Activated gamma-delta T cell (primary cell): ENCODE measurements at places on chromosomes 13 and 19.

GRCh38 chr19:39531834-39532232 is 819 bp downstream of the EID2B start:
- no peak for DNase-seq

- DNase-seq = no peak
These were observed 200.9 kb upstream of the MIR17HG start for GRCh38 chr13:91146601-91147000.

- DNase-seq = no peak
These were observed 498.9 kb upstream of the SLITRK5 start for GRCh38 chr13:87172166-87172835.

DNA sequence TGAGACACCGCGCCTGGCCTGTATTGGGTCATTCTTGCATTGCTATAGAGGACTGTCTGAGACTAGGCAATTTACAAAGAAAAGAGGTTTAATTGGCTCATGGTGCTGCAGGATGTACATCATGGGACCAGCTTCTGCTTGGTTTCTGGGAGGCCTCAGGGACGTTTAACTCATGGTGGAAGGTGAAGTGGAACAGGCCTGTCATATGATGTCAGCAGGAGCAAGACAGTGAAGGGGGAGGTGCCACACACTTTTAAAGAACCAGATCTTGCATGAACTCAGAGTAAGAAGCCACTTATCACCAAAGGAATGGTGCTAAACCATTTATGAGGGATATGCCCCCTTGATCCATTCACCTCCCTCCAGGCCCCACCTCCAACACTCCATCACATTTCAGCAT is 18.7 kb downstream of the CARD8 start:
- no peak for DNase-seq

DNA sequence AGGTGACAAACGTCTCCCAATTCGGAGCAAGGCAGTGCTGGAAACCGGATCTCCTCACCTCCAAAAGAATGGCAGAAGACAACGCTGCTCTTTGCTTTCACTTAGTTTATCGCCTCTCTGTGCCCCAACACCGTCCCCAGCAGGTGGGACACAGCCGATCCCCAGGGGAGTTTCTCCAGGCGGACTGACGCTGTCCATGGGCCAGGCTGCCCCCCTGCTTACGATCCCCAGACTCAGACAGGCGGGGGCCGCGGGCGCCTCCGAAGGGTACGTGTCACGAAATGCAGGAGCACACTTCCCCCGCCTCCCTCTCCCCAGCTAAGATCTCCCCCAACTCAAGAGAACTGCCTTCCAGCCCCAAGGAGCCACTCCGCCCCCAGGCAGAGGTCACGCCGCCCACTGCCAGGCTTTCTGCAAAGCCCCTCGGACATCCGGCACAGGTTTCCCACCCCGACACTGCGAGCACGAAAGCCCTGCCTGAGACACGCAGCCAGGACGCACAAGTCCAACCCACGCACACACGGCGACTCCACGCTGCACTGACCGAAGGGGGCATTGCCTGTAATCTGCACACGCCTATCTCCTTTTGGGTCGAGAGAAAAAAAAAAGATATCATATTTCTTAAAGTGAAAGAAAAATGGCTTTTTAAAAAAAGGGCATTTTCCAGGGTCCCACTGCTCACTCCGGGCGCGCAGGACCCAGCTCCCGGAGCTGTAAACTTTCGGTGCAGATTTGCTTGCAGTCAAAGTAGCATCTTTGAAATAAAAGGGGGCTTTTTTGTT is 2.0 kb downstream of the SPRY2 start:
- DNase-seq = peak; percentile 18

DNA sequence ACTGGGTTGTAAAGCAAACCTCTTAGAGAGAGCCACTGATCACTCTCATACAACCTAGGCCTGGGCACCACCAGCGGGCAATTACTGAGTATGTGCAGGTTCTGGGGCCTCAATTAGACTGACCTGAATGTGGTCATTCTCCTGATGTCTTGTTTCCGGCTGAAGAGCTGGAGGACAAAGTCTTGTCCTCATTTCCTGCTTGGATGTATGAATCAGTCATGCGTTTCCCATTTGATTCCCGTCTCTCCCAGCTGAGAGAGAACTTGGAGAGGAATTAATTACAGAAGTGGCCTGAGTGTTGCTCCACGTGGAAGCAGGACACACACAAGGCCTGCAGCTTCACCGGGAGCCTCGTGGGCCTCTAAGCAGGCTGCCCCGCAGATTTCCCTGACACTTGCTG is 799.3 kb upstream of the ARGLU1 start:
- no peak for DNase-seq

DNA sequence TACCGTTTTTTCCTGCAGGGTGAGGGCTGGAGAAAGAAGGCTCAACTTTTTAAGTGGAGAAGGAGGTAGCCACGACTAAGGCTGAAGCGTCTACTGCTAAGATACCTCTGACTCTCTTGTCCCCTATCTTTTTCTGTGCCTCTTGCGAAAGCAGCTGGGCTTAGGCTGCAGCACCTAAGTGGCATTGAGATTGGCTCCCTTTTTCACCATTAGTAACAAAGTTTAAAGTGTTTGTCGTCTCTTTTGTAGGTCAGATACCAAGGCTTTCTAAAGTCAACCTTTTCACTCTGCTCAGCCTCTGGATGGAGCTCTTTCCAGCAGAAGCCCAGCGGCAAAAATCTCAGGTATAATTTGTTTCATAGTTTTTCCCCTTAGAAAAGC is 887 bp downstream of the CDADC1 start:
- DNase-seq = no peak

GRCh38 chr19:17340871-17341357 is 3.6 kb downstream of the GTPBP3 start:
- no peak for DNase-seq

DNA sequence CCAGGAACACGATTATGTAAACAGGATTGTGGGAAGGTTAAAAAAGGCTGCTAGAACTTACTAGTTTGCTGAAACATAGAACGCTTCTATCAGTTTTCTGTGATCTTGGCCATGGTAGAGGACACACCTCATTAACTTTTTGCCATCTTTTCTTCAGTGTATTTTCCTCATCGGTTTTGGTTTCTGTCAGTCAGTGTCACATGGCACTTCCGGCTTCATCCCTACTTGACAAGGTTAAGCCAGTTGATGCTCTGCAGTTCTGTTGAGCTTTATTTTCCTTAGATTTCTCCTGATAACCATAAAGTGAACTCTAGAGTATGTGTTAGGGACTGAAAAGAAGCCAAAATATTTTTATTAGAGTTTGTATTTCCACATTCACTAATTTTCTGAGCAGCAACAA is 147.5 kb downstream of the NDFIP2 start:
- no peak for DNase-seq

DNA sequence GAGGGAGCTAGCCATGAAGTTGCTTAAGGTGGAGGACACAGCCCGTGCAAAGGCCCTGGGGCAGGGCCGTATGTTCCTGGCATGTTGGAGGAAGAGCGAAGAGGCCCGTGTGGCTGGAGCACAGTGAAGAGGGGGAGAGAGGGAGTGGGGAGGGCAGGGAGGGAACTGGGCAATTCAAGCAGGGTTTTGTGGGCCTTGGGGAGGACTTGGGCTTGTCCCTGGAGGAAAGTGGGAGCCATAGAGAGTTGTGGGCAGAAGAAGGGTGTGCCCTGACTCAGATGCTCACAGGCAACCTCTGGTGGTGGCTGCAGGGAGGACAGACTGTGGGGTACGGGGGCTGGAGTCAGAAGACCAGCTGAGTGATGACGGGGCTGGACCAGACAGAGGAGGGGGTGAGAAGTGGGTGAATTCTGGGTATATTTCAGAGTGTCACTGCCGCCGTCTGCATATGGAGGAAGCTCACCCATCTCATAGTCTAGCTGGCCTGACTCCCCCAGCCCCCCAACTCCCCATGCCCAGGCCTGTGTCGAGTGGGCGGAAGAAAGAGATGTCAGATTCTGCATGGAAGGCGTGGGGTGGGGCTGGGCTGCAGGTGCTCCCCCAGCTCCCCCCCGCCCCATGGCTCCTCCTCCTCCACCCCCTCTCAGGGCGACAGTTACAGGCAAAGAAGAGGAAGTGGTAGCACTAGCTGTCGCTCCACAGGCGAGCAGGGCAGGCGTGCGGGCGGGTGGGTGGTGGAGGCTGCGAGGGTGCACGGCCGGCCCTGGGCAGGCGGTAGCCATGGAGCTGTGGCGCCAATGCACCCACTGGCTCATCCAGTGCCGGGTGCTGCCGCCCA is at the start of gene VAV1:
VAV1 (plus strand) TSS at position 681 of the 838 bp plus-strand sequence; CDS start at position 781, 100 bp downstream.
- peak; percentile 73 for DNase-seq

GRCh38 chr19:38337360-38337653 is 1.7 kb downstream of the CATSPERG start:
- DNase-seq = no peak

DNA sequence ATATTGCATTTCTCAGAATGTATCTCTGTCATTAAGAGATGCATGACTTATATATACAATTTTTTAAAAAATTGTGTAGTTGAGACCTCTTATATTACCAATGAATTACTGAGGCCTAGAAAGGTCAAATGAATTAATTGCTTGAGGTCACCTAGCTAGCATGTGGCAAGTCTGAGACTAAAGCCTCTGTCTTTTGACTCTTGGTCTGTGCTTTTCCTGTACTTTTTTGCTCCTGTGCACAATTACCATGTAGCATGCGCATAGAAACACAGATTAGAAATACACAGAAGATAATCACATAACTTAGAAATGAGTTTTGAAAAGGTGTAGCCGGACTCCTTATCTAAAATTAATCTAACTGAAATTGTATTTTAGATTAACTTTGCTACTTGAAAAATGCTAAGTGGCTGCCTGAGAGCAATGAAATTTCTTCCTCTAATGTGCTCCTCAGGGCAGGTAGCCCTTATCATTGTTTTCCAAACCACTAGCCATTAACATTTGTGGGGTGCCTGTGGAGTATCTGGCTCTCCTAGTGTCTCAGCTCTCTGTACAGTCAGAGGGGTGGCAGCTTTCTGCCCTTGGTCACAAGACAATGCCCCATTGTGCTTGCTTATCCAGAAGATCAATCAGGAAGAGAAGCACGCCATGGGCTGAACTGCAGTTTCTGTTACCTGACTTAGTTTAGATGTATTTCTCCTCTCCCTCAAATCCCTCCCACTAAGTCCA is 119.6 kb downstream of the RFC3 start:
- DNase-seq = no peak

- no peak for DNase-seq
These were observed 146.3 kb downstream of the DCLK1 start for GRCh38 chr13:35984776-35985453.

GRCh38 chr13:30257468-30258099 is 49.8 kb downstream of the KATNAL1 start:
- no peak for DNase-seq
